ENCODE measurements at places on chromosomes 3 and 15.
A peak's percentile ranks its signal among the peaks of the same experiment; 100 is the strongest.

DNA sequence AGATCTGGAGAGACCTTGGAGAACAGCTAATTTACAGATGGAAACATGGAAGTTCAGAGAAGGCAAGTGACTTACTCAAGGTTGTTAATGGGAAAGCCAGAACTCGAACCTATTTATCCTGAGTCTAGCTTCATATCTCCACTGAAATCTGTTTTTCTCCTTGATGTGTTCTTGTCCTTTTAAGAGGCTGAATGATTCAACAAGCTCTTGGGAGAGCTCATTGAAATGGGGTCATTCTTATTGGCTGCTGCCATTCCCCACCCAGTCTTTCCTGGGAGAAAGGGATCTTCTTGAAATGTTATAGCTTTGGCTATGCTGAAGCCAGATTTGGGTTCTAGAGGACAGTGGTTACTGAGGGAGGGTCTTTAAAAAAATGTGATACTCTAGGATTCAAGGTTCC, 41.0 kb downstream of the RTP1 start:
- DNase-seq = no peak

DNA sequence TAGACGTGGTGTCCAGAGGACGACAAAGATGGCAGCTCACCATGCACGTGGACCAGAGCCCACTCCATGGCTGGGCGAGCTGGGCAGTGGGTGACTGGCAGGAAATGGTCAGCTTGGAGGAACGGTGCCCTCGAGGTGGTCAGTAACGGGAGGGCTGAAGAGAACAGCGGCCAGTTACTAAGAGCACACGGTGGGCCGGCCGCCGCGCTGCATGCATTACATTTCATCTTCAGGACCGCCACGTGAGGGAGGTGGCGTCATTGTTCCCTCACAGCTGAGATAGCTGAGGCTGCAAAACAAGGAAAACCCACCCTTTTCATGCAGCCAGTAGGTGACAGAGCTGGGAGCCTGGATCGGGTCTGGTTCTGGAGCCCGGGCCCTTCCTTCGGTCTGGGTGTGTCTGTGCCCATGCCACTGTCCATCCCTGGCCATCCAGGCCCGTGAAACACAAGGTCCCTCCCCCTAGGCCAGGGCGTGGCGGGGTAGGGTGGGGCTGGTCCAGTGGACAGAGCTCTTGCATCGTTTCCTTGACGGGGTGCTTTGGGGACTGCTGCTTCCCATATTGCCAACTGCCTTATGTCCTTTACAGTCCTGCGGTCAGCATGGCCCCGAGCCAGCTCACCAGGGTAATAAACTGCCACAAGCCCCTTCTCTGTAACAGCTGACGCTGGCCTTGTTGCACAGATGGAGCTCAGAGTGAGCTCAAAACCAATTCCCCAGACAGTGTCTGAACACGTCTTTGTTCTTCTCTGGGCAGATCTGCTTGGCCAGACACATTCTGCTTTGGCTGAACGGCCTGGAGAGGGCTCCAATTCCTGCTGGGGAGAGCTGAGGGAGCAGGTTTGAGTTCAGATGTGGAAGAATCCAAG, 51.8 kb downstream of the RGMA start:
- peak; percentile 65 for DNase-seq

GRCh38 chr3:161117646-161118045, 12.5 kb upstream of the B3GALNT1 start:
- no peak for DNase-seq

DNA sequence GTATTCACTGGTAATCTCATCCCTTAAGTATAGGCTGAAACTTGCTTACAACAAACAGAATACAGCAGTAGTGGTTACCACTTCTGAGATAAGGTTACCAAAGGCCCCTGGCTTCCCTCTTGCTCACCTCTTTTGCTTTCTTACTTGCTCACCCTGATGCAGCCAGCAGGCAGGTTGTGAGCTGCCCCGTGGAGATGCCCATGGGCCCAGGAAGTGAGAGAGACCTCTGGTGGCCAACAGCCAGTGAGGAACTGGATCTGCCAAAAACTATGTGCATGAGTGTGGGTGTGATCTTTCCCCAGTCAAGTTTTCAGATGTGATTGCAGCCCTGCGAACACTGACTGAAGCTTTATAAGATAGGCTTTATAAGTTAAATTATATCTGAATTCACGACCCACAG, 48.7 kb downstream of the NMNAT3 start:
- peak; percentile 21 for DNase-seq

- no peak for DNase-seq
Measured at GRCh38 chr3:134145183-134145582, 105.5 kb downstream of the RYK start.

DNA sequence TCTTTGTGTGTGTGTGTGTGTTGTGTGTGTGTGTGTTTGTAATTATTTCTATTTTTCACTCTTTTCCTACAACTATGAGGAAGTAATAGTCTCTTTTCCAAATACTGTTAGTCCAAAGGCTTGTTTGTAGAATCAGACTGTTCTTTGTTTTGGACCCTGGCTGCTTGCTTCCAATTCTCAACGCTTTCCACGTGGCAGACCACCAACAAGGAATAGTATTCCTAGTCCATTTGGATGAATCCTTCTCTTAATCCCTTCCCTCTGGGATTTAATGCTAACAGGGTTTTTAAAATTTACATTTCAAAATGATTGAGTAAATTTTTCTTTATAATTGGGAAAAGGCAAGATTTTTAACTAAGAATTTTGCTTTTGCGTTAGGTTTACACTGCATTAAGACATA, 62.7 kb downstream of the ADAMTSL3 start:
- no peak for DNase-seq

DNA sequence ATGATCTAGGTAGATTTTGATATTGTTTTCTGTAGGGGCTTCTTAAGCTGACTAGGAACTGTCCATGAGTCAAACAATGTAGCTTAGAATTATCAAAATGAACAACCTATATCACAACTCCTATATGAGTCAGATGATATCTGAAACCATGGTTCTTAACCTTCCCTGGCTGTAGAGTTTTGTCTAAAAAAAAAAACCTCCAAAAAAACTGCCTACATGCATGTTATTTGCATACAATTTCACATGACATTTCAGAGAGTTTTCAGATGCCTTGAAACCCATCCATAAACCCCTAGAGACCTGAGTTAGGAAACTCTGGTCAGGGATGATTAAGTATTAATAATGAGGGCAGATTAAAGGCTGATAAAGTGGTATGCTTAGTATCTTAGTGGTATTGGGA, 157.0 kb downstream of the CHST2 start:
- peak; percentile 29 for DNase-seq

DNA sequence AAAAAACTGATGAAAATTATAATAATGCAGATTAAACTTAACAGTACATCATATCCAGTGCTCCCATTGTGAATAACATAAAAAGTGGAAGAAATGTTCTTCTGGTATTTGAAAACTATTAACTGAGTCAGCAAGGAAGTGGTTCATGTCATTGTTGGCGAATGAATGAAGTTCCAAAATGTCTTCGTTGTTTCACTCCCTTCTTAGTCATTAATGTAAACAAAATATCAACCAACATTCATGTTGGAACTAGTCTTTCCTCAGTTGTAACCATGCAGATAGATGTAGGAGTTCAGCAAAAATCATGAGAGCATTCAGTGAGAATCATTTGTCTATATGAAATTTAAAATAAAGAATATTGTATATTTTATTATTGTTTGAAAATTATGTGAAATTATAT, 44.1 kb upstream of the ICE2 start:
- DNase-seq = peak; percentile 33

- DNase-seq = no peak
Measured at GRCh38 chr3:140004271-140004670, 69.3 kb downstream of the CLSTN2 start.

- peak; percentile 52 for DNase-seq
Measured at GRCh38 chr3:43857361-43858293, 166.9 kb downstream of the ABHD5 start.

DNA sequence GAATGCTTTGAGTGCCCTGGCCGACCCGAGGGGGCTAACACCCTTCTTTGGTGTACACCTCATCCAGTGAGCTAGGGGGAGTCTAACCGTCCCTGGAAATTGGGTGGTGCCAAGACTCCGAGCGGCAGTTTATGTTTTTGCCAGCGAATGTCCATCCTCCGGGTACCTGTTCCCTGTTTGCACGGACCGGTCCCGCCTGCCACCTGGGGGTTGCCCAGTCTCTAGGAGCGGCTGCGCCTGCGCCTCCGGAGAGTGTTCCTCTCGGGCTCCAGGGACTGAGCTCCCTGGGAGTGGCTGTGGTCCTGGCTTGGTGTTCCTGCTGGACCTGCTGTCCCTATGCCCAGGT, 913 bp upstream of the WNT7A start:
- DNase-seq = no peak

DNA sequence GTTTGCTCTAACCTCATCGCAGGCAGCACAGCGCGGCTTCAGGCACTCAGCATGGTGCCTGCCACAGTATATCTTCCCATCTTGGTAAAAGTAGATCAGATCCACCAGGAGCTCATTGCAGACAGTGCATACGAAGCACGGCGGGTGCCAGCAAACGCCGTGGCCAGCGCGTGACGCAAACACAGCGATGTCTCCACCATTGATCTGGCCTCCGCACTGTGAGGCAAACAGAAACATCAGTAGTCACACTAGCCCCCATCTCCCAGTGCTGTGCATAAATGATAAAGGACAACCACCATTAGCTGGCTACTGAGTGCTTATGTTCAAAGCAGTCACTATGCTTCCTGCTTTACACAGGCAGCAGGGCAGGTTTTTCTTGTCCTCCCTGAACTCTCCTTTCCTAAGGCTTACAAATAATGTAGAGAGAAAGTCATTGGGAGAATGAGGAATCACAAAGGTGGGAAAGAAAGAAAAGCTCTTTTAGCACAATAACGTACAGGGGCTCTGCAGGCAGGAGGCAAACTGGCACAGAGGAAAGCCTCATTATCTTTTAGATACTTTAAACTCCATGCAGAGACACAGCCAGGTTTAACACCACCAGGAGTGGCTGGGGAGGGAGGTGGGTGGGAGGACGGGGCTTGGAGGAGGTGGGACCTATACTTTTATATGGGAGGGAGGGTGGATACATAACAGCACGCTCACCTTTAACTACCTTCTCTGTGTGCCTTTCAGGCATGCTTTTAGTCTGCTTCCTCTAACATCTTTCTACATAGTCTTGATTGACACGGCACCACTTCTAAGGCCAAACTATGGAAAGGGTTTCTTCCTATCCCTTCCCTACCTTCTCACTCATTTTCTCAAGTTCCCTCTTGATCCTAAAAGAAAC, 67.9 kb downstream of the PRICKLE2 start:
- DNase-seq = no peak

DNA sequence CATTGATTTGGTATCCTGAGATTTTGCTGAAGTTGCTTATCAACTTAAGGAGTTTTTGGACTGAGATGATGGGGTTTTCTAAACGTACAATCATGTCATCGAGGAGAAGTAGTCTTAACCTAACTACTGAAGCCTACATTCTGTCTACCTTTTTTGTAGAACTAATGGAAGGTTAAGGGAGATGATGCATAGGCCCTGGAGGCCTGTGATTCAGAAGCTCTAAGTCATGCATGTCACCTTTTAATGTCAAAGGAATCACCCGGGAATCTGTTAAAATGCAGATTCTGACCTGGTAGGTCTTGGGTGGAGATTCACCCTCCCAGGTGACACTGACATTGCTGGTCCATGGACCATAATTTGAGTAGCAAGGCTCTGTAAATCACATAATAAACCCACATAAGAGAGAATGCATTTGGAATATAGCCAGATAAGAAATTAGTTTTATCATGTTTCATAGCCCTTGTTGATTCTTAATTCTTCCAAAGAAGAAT, 64.9 kb downstream of the GHSR start:
- DNase-seq = no peak

- no peak for DNase-seq
Measured at GRCh38 chr15:58597943-58598828, 151.3 kb downstream of the ADAM10 start.

DNA sequence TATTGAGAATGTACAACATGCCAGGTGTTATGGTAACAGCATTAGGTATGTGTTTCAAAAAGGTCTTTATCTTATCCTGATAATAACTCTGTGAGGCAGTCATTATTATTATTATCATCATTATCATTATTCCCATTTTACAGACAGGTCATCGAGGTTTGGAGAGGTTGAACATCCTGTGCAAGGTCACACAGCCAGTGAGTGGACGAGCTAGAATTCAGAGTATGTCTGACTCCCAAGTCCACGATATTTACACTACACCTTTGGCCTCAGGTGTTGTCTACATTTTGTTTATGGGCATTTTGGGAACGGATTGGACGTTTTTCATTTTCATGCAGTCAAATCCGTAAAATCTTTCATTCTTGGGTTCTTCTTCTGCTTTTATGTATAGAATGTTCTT, 24.0 kb downstream of the GLDN start:
- DNase-seq = no peak

GRCh38 chr15:74301583-74302361, 65.6 kb downstream of the CCDC33 start:
- no peak for DNase-seq

- peak; percentile 17 for DNase-seq
Measured at GRCh38 chr3:29067007-29067406, 213.9 kb upstream of the RBMS3 start.

DNA sequence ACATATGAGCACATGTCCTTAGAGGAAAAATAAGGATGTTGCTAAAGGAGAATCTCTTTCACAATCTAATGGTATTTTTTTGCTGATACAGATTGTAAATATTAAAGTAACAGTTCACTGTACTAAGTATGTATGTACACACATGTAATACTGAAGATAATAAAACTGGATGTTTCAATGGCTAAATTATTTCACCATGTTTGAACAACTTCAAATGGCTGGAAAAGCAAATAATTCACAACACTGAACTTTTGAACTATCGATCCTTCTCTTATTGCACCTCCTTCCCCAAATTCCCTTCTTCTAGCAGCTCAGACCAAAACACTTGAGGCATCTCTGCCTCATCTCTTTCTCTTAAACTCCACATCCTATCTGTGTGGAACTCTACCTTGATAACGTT, 149.5 kb downstream of the EPHA3 start:
- DNase-seq = no peak

DNA sequence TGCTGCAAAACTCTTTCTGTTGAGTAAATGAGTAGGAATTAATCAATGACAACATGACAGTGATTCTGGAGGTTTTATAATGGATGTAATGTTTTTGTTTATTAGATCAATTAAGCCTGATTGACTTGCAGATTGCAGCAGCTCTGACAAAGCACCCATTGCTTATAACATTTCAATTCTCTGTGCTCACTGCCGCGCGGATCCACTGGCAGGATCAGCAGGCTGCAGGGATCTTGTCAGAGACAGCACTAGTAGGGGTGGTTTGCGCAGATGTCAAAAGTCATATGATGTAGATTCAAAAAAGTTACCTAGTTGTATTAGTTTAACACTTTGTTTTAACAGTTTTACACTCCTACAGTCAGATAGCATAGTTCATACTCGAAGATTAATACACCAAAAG, 93.4 kb downstream of the MBNL1 start:
- no peak for DNase-seq

GRCh38 chr15:80834402-80834801, 55.2 kb downstream of the CEMIP start:
- no peak for DNase-seq

DNA sequence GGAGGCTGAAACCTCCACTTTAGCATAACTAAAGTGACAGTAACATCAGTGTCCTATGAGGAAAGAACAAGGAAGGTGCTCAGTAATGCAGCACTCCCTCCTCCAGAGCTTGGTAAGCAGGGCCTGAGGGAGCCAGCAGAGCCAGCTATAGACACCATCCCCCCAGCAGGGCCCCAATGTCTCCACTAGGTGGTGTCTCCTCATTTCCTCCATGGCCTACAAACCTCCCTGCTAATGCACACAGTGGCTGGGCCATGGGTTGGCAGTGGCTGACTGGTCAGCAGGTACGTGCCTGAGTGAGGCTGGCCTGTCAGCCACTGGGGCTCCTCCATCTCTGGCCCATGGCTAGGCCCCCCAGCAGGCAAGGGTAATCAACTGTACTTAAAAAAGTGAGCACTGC, 13.6 kb downstream of the MRPS25 start:
- peak; percentile 70 for DNase-seq
